Glutamatergic neuron (in vitro differentiated cells): ENCODE measurements at places on chromosomes 2 and 18.

DNA sequence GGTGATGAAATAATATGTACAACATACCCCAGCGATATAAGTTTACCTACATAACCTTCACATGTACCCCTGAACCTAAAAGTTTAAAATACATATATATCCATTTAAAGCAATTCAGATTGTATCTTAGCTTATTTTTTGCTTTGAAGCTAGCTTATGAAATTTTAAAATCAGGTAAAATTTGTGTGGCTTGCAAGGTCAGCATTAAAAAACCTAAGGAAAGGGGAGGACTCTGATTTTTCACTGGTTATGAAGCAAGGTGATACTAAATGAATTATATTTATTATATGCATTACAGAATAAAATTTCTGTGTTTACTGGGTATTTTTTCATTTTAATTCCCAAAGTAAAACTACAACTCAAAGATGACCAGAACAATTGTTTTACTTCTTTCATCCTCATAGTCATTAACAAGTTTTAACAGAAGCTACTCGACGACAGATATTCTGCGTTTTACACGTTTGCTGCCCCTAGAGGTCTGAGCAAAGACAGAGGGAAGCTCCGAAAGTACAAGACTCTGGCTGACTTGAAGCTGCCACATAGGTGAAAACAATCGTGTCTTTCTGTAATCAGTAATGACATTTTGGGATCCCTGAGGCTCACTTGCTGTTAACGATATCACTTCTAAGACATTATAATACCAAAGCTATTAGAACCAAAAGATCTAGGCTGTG, 17.1 kb downstream of the PKP4 start:
- H3K4me1 ChIP-seq = peaks cover 3% of the 10 kb centered on the region
- H3K4me3 ChIP-seq = no peak overlapping the region
- no peak for DNase-seq
- no peak overlapping the region for H3K27ac ChIP-seq

DNA sequence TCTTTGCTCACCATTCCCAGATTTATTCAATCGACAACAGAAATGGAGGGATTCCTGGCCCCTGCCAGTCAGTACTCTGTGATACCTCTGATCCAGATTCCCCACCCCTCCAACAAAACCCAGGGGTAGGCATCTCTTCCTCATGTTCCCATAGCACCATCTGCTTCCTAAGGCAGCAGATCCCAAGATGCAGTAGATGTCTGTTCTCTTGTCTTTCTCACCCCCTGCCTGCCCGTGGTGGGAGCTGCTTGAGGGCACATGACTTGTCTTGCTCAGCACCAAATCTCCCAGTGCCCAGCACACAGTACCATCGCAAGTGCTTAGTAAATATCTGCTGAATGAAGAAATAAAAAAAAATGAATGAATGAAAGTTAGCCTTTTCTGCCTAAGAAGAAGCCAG, 98.2 kb downstream of the ZBTB7C start:
- peaks cover 12% of the 10 kb centered on the region for H3K27me3 ChIP-seq
- peak overlapping the region; percentile 71 for H3K4me3 ChIP-seq
- H3K36me3 ChIP-seq = no peaks in the 10 kb centered on the region
- no peak for DNase-seq

GRCh38 chr2:128487650-128488387, 169.2 kb upstream of the HS6ST1 start:
- no peaks in the 10 kb centered on the region for H3K27me3 ChIP-seq
- no peak overlapping the region for H3K4me3 ChIP-seq
- H3K4me1 ChIP-seq = no peaks in the 10 kb centered on the region
- no peak overlapping the region for H3K27ac ChIP-seq
- DNase-seq = no peak
- no peaks in the 10 kb centered on the region for H3K36me3 ChIP-seq

- H3K36me3 ChIP-seq = peaks cover 5% of the 10 kb centered on the region
- no peak for DNase-seq
- no peak overlapping the region for H3K4me3 ChIP-seq
- peaks cover 11% of the 10 kb centered on the region for H3K27me3 ChIP-seq
Measured at GRCh38 chr18:46407486-46408166, 249.4 kb downstream of the LOXHD1 start.

DNA sequence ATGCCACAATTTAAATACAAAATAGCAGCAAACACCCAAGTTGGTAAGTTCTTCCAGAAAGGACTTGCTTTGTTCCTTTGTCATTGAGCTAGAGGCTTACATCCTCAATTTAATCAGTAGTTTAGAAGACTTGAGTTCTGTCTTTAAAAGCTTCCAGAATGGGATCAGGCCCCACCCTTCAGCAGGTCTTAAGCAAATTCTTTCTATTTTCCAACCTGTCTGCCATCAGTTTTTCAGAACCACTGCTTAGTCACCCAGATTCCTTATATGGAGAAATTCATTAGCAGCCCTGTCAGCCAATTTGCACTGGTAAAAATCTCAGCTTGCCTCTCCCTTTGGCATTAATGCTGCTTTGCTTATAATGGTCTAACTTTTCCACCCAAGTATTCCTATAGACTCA, 263.6 kb upstream of the HNMT start:
- H3K27me3 ChIP-seq = no peaks in the 10 kb centered on the region
- H3K36me3 ChIP-seq = no peaks in the 10 kb centered on the region
- DNase-seq = no peak
- H3K4me3 ChIP-seq = no peak overlapping the region
- no peak overlapping the region for H3K27ac ChIP-seq

DNA sequence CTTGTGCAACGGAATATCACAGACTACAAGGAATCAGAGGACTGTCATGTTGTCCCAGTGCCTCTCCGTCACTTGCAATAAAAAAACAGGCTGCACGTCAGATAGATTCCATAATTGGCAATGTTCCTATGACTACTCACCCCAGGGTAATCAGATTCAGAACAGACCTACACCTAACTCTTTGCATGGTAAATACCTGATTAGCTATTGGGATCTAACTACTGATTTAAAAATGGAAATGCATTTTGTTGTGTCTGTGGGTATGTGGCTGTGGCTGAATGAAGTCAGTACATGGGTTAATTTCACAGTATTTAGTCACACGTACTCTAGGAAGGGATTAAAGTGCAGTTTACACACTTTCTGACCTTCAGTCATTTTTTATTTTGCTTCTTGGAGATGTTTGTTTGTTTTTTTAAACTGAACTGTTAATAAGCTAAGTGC, 91.7 kb downstream of the SCN3A start:
- DNase-seq = no peak
- H3K4me3 ChIP-seq = no peak overlapping the region
- peaks cover 25% of the 10 kb centered on the region for H3K4me1 ChIP-seq
- no peaks in the 10 kb centered on the region for H3K27me3 ChIP-seq

DNA sequence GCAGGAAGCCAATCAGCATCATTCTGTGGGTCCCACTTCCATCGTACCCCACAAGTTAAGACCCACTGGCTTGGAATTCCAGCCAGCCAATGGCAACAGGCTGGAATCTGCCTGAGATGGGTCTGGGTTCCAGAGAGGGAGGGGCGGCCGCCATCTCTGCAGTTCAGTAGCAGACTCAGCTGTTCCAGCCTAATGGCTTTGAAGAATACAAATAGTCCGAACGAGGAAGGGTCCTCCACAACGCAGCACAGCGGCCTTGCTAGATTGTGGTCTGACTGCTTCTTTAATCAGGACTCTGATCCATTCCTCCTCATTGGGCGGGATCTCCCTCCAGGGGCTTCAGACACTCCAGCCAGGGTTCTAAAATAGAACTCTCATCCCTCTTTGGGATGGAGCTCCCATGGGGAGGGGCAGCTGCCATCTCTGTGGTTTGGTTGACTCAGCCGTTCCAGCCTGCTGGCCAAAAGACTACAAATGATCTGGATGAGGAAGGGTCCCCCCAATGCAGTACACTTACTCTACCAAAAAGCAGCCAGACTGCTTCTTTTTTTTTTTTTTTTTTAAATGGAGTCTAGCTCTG, 42.7 kb upstream of the PAIP2B start:
- H3K27ac ChIP-seq = no peak overlapping the region
- peaks cover 23% of the 10 kb centered on the region for H3K36me3 ChIP-seq
- H3K4me3 ChIP-seq = no peak overlapping the region
- H3K4me1 ChIP-seq = no peaks in the 10 kb centered on the region
- H3K27me3 ChIP-seq = peaks cover 2% of the 10 kb centered on the region
- DNase-seq = no peak

GRCh38 chr18:62522178-62522503, 684 bp upstream of the ZCCHC2 start:
- H3K36me3 ChIP-seq = no peaks in the 10 kb centered on the region

GRCh38 chr2:55879976-55880375, 43.6 kb downstream of the EFEMP1 start:
- no peaks in the 10 kb centered on the region for H3K36me3 ChIP-seq
- H3K27ac ChIP-seq = no peak overlapping the region
- no peak overlapping the region for H3K4me3 ChIP-seq
- no peaks in the 10 kb centered on the region for H3K4me1 ChIP-seq

GRCh38 chr2:214410128-214410775, 602 bp upstream of the VWC2L start:
- H3K27ac ChIP-seq = no peak overlapping the region
- H3K4me1 ChIP-seq = peaks cover 16% of the 10 kb centered on the region
- peak overlapping the region; percentile 71 for H3K4me3 ChIP-seq

- no peak overlapping the region for H3K27ac ChIP-seq
- H3K27me3 ChIP-seq = peaks cover 12% of the 10 kb centered on the region
- peaks cover 5% of the 10 kb centered on the region for H3K36me3 ChIP-seq
- H3K4me1 ChIP-seq = peaks cover 32% of the 10 kb centered on the region
Measured at GRCh38 chr2:235047171-235048160, 95.6 kb downstream of the SH3BP4 start.

GRCh38 chr2:210072922-210073509, 70.6 kb downstream of the RPE start:
- H3K36me3 ChIP-seq = no peaks in the 10 kb centered on the region
- H3K4me3 ChIP-seq = no peak overlapping the region
- H3K27ac ChIP-seq = no peak overlapping the region
- H3K27me3 ChIP-seq = no peaks in the 10 kb centered on the region

- peaks cover 1% of the 10 kb centered on the region for H3K27me3 ChIP-seq
- H3K27ac ChIP-seq = no peak overlapping the region
- no peak overlapping the region for H3K4me3 ChIP-seq
- no peaks in the 10 kb centered on the region for H3K36me3 ChIP-seq
Measured at GRCh38 chr2:25050128-25050527, 8.3 kb downstream of the EFR3B start.

DNA sequence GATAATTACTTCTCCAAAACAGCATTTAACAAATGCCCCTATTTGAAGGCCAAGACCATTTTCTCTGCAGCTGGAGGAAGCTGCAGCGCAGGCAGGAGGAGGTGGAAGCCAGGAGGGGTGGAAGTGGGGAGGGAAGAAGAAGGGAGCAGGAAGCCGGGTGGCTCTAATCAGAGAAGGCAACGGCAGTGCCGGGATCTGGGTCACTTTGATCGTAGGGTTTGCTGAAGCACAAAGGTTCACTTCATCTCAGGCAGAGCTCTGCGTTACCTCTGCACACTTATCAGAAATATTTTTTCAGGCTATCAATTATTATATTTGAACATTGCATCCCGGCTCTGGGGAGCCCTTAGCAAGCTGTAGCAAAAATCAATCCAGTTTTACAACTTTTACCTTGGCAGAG, 315.8 kb upstream of the POU3F3 start:
- H3K27me3 ChIP-seq = no peaks in the 10 kb centered on the region
- no peak for DNase-seq
- H3K36me3 ChIP-seq = no peaks in the 10 kb centered on the region
- H3K4me3 ChIP-seq = no peak overlapping the region
- H3K4me1 ChIP-seq = peaks cover 3% of the 10 kb centered on the region

DNA sequence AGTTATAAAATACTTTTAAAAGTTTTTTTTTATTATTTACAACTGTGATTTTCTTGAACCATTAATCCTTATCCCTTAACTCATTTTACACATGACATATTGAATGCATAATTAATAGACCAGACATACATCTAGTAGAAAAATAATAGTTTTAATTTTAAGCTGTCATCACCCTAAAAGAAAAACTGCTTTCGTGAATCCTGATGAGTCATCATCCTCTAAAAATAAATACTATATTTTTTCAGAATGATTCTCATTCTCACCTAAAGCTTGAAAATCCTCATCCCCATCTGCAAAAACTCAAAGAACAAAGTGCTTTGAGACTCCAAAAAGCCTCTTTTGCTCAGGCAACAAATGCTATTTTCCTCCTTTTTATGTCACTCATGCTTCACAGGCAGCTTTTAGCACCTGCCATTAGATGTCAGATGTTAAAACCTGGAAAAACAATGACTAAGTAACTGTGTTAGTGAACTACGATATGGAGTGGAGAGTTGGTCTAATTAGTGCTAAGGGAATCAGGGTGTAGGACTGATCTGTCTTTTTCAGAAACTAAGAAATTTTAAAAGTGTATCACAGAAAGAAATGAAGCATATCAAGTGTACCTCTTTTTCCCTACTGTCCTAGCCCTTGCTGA, 297.6 kb downstream of the TMX3 start:
- H3K27me3 ChIP-seq = peaks cover 5% of the 10 kb centered on the region
- DNase-seq = no peak
- peaks cover 5% of the 10 kb centered on the region for H3K36me3 ChIP-seq
- H3K4me3 ChIP-seq = peak overlapping the region; percentile 71
- H3K4me1 ChIP-seq = peaks cover 20% of the 10 kb centered on the region
- peak overlapping the region; percentile 96 for H3K27ac ChIP-seq

DNA sequence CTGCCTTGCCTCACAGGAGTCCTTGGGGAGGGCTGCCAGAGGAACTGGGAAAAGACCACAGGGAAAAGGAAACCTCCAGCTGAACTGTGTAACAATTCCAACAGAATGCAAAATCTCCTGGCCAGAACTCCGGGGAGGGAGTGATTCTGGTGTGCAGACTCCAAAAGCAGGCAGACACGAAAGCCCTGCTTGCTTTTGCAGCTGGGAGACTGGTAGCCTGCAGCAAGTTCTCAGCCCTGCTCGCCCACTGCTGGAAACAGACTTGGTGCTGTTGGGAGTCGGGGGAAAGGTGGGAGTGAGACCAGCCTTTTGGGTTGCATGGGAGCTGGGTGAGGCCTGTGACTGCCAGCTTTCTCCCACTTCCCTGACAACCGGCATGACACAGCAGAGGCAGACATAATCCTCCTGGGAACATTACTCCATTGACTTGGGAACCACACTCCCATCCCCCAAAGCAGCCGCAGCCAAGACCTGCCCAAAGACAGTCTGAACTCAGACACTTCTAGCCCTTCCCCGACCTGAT, 26.0 kb upstream of the NMI start:
- no peaks in the 10 kb centered on the region for H3K36me3 ChIP-seq
- peak overlapping the region; percentile 53 for H3K4me3 ChIP-seq
- H3K4me1 ChIP-seq = peaks cover 9% of the 10 kb centered on the region
- H3K27me3 ChIP-seq = peaks cover 3% of the 10 kb centered on the region
- DNase-seq = peak; percentile 36
- peak overlapping the region; percentile 41 for H3K27ac ChIP-seq
